Upper lobe of right lung (tissue), 1 donor: ENCODE measurements at places on chromosomes 5 and 9. TPM values are rescaled to one million over a fixed set of nuclear protein-coding genes. Genes with fewer than 3 reads are reported as not detected.
A peak's percentile ranks its signal among the peaks of the same experiment; 100 is the strongest.

WDR31 gene
- total RNA-seq, result 2.6 TPM

PTRH1 gene
- 8.0 TPM for total RNA-seq

FAM153A gene
- 4.3 TPM for total RNA-seq

IL33 gene
- 64.8 TPM for total RNA-seq

SPAAR gene
- total RNA-seq, result 13.5 TPM

PDE6A gene
- total RNA-seq, result 0.09 TPM

KIF24 gene
- 0.46 TPM for total RNA-seq

SPATA31A3 gene
- not detected for total RNA-seq

LMX1B gene
- total RNA-seq, result 0.14 TPM

DNA sequence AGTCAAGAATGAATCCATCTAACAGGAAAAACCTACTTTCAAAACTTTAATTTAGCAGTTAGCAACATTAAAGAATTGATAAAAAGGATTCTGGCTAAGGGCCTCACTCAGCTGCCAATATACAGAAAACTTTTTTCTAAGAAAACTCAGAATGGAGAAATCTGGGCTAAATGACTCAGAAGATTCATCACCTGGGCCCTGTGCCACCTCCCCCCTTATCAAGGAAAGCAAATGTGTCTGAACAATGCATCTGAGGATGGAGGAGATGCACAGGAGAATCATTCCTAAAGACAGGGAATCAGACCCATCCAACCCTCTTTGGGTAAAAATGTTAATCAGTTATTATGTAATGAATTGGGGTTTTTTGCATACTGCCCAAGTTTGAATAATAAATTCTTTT lies 592.0 kb upstream of the DMAC1 start:
- H3K36me3 ChIP-seq, result no peaks in the 10 kb centered on the region
- no peaks in the 10 kb centered on the region for H3K4me1 ChIP-seq
- H3K4me3 ChIP-seq, result no peak overlapping the region
- no peak for DNase-seq

- peaks cover 8% of the 10 kb centered on the region for H3K4me1 ChIP-seq
- no peak for DNase-seq
- no peaks in the 10 kb centered on the region for H3K27me3 ChIP-seq
- no peak overlapping the region for H3K4me3 ChIP-seq
- H3K27ac ChIP-seq, result no peak overlapping the region
Measured at GRCh38 chr9:124373386-124373785, 41.9 kb downstream of the PSMB7 start.

DNA sequence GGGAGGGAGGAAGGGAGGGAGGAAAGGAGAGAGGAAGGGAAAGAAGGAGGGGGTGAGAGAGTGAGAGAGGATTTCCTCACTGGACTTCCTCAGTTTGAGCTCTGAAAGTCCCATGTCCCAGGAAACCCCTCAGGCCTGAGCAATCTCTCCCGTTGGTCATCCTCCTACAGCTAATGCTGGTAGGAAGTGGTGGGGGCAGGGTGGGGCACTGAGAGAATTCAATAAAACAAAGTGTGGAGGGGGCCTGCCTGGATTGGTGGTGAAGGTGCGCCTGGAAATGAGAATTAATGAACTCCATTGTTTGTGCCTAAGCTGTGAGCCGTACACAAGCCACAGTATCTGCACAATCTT lies 195.0 kb downstream of the RGS3 start:
- peak; percentile 30 for DNase-seq
- no peak overlapping the region for H3K4me3 ChIP-seq
- peaks cover 23% of the 10 kb centered on the region for H3K4me1 ChIP-seq
- no peak overlapping the region for H3K27ac ChIP-seq
- peaks cover 5% of the 10 kb centered on the region for H3K27me3 ChIP-seq

DNA sequence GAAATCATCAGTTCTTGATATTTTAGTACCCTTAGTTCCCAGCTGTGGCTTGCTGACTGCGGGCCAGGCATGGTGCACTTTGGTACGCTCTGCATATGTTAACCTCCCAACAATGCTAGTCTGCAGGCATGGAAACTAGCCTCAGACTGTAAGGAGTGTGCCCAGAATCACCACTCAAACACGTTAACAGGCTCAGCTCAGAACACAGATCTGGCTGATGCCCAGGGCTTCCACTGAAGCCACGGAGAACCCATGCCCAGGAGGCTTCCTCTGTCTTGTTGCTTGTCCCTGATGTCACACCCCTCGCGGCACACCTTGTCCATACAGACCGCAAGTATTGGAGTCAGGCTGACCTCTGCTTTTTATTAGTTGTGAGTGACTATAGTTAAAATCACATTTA lies 187.2 kb upstream of the OTULINL start:
- H3K27ac ChIP-seq, result no peak overlapping the region
- H3K4me1 ChIP-seq, result no peaks in the 10 kb centered on the region
- no peak for DNase-seq
- H3K27me3 ChIP-seq, result no peaks in the 10 kb centered on the region
- no peak overlapping the region for H3K4me3 ChIP-seq
- peaks cover 83% of the 10 kb centered on the region for H3K36me3 ChIP-seq

DNA sequence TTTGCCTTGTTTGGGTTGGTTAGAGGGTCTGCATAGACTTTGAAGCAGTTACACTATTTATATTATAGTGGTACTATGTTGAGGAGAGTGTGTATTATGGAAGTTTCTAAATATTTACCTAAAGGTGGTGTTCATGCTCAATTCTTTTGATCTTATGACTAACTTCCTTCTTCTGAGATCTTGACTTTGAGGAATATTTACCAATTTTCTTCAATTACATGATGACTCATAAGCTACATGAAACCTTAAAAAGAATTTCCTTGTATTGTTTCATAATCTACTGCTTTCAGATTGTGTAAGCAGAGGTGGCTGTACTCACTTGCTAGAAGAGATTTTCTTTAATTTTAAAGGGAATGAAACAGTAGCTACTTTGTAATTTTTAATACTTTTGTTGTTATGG lies 276.1 kb downstream of the TAF11L14 start:
- no peak for DNase-seq
- no peak overlapping the region for H3K27ac ChIP-seq
- no peak overlapping the region for H3K4me3 ChIP-seq
- no peaks in the 10 kb centered on the region for H3K27me3 ChIP-seq
- no peaks in the 10 kb centered on the region for H3K36me3 ChIP-seq
- H3K4me1 ChIP-seq, result no peaks in the 10 kb centered on the region

DNA sequence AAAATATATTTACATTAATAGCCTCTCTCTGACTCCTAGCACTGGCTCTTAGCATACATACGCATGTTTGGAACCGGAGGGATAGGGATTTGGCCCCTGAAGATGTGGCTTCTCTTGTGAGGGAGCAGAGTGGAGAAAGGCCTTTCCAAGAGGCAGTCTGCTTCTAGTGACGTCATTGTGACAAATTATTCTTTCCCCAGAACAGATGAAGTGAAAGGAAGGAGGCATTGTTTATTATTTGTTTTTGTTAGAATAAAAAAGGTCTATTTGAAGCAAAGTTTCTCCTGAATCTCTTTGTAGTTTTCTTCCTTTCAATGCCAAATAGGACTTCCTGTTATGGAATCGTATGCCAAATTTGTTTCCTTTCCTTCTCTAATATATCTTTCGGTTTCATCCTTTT lies 361.6 kb downstream of the ICE1 start:
- H3K36me3 ChIP-seq, result no peaks in the 10 kb centered on the region
- H3K27me3 ChIP-seq, result no peaks in the 10 kb centered on the region

DNA sequence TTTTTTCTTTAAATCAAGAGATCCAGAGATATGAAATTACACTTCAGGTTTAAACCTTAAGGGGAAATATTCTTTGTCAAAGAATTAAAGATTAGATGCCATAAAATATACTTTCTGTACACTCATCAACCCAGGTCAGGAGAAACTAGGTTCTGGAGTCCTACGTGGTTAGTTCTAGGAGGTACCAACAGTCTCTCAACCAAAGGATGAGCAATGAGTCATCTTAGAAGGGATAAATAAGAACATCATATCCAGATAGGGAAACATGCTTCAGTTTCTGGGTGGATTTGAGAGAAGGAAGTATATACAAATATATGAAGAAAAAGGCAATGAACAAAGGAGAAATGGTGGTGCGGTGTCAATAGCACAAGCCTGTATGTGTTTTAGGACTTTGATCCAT lies 98.2 kb downstream of the CSNK1G3 start:
- H3K4me1 ChIP-seq, result no peaks in the 10 kb centered on the region
- no peak overlapping the region for H3K4me3 ChIP-seq
- H3K27me3 ChIP-seq, result no peaks in the 10 kb centered on the region
- peaks cover 25% of the 10 kb centered on the region for H3K36me3 ChIP-seq
- DNase-seq, result no peak

GRCh38 chr9:87109231-87109631 lies 161.9 kb upstream of the GAS1 start:
- no peak overlapping the region for H3K27ac ChIP-seq
- peaks cover 5% of the 10 kb centered on the region for H3K27me3 ChIP-seq
- no peak overlapping the region for H3K4me3 ChIP-seq
- DNase-seq, result no peak
- no peaks in the 10 kb centered on the region for H3K4me1 ChIP-seq

DNA sequence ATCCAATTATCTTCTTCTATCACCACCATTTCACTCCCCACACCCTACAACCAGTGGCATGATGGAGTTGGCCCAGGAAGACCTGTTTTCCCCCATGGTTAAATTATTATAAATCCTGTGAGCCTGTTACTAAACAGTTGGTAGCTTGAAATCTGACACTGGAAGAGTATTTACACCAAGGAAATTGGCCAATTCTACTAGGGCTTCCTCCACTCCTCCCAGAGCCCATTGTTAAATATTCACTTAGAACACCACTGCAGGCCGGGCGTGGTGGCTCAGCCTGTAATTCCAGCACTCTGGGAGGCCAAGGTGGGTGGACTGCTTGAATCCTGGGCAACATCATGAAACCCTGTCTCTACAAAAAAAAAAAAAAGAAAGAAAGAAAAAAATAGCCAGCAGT lies 32.4 kb upstream of the CKS2 start:
- H3K27me3 ChIP-seq, result no peaks in the 10 kb centered on the region
- DNase-seq, result no peak
- H3K27ac ChIP-seq, result no peak overlapping the region
- H3K36me3 ChIP-seq, result no peaks in the 10 kb centered on the region
- H3K4me3 ChIP-seq, result no peak overlapping the region

DNA sequence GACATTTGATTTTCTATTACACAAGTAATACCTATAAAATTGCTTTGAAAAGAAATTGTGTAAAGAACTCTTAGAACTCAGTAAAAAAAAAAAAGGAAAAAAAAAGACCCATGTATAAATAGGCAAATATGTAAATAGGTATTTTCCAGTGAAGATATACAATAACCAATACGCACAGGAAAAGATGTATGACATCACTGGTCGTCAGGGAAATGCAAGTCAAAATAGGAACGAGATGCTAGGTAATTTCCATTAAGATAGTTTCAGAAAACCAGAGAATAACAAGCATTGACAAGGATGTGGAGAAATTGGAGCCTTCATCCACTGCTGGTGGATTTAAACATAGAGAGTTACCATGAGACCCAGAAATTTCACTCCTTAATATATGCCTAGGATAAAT lies 708.8 kb downstream of the MTRR start:
- no peaks in the 10 kb centered on the region for H3K4me1 ChIP-seq
- no peak overlapping the region for H3K4me3 ChIP-seq
- DNase-seq, result no peak
- no peak overlapping the region for H3K27ac ChIP-seq

- no peaks in the 10 kb centered on the region for H3K4me1 ChIP-seq
- no peak overlapping the region for H3K4me3 ChIP-seq
- no peaks in the 10 kb centered on the region for H3K27me3 ChIP-seq
- no peak for DNase-seq
- no peaks in the 10 kb centered on the region for H3K36me3 ChIP-seq
Measured at GRCh38 chr5:77010243-77010642, 20.0 kb upstream of the AGGF1 start.

DNA sequence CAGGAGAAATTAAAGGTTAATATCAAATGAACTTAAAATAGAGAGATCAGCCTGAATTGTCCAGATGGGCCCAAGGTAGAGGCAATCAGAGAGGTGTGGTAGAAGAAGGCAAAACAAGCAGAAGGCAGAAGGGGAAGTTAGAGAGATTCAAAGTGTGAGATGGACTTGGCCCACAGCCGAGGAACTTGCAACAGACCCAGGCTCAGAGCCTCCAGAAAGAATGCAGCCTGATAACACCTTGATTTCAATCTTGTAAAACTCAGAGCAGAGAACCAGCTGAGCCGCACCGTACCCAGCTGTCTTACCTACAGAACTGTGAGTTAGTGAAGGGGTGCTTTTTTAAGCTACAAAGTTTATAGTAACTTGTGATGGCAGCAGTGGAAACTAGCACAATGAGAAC lies 190.9 kb downstream of the RFK start:
- no peak overlapping the region for H3K4me3 ChIP-seq
- no peak overlapping the region for H3K27ac ChIP-seq

GRCh38 chr5:178991190-178992145 lies 3.7 kb downstream of the GRM6 start:
- no peaks in the 10 kb centered on the region for H3K4me1 ChIP-seq
- no peak for DNase-seq
- H3K4me3 ChIP-seq, result no peak overlapping the region
- peaks cover 5% of the 10 kb centered on the region for H3K27me3 ChIP-seq
- no peak overlapping the region for H3K27ac ChIP-seq
- H3K36me3 ChIP-seq, result no peaks in the 10 kb centered on the region

GRCh38 chr5:151496041-151496484 lies 48.7 kb downstream of the SLC36A1 start:
- no peaks in the 10 kb centered on the region for H3K36me3 ChIP-seq
- no peak overlapping the region for H3K4me3 ChIP-seq
- no peaks in the 10 kb centered on the region for H3K4me1 ChIP-seq
- no peaks in the 10 kb centered on the region for H3K27me3 ChIP-seq

DNA sequence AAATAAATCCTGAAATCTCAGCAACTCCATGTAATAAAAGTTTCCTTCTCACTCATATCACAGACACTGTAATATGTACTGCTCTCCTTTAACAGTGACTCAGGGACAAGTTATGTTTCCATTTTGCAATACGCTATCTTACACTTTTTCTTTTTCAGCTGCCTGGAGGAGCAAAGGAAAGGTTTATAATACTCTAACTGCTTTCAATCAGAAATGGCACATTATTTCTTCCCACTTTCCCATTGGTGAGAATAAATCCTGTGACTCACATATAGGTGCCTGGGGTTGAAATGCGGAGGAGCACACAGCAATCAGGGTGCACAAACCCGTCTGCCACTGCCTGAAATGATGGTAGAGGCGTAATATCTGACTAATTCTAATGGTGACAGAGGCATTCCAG lies 186.6 kb downstream of the HINT1 start:
- no peaks in the 10 kb centered on the region for H3K4me1 ChIP-seq
- H3K27me3 ChIP-seq, result no peaks in the 10 kb centered on the region
- H3K27ac ChIP-seq, result no peak overlapping the region
- no peak for DNase-seq
- no peaks in the 10 kb centered on the region for H3K36me3 ChIP-seq

DNA sequence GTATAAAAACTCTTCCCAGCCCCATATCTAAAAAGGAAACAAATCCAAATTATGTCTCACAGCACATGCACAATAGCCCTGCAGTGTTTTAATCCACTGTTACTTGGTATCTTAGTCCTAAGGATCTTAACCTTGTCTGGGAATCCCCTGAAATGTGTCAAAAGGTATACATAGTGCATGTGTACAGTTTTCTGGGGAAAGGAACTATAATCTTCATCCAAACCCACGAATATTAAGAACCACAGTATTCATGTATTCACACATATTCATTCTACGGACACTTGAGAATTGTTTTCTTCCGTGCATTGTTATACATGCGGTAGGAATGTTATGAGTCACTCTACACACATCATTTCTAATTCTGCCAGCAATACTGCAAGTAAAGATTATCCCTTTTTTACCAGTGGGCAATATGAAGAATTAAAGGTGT lies 47.8 kb upstream of the SNX2 start:
- H3K4me1 ChIP-seq, result no peaks in the 10 kb centered on the region
- no peaks in the 10 kb centered on the region for H3K36me3 ChIP-seq
- no peak overlapping the region for H3K27ac ChIP-seq

GRCh38 chr9:89592963-89593726 lies 11.7 kb upstream of the GADD45G start:
- no peak overlapping the region for H3K4me3 ChIP-seq
- H3K4me1 ChIP-seq, result no peaks in the 10 kb centered on the region
- no peak overlapping the region for H3K27ac ChIP-seq
- no peaks in the 10 kb centered on the region for H3K36me3 ChIP-seq
- no peak for DNase-seq
